Choroid plexus epithelial cell (primary cell): ENCODE measurements at places on chromosomes 11 and 22.
A peak's percentile ranks its signal among the peaks of the same experiment; 100 is the strongest.

GRCh38 chr11:72254299-72254993, 10.5 kb upstream of the PHOX2A start:
- no peak for DNase-seq

DNA sequence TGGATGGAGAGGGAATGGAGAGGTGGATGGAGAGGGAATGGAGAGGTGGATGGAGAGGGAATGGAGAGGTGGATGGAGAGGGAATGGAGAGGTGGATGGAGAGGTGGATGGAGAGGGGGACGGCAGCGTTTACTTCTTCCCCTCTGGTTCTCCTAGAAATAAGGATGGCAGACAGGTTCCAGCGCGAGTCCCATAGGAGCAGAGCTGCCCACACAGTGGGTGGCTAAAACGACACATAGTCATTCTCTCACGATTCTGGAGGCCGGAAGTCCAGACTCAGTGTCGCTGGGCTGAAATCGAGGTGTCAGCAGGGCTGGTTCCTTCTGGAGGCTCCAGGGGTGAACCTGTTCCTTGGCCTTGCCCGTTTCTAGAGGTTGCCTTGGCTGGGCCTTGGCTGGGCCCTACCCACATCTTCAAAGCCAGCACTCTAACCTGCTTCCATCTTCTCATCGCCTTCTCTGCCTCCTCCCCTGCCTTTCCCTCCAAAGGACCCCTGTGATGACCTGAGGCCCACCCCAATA, 12.7 kb upstream of the CTSD start:
- no peak for DNase-seq

DNA sequence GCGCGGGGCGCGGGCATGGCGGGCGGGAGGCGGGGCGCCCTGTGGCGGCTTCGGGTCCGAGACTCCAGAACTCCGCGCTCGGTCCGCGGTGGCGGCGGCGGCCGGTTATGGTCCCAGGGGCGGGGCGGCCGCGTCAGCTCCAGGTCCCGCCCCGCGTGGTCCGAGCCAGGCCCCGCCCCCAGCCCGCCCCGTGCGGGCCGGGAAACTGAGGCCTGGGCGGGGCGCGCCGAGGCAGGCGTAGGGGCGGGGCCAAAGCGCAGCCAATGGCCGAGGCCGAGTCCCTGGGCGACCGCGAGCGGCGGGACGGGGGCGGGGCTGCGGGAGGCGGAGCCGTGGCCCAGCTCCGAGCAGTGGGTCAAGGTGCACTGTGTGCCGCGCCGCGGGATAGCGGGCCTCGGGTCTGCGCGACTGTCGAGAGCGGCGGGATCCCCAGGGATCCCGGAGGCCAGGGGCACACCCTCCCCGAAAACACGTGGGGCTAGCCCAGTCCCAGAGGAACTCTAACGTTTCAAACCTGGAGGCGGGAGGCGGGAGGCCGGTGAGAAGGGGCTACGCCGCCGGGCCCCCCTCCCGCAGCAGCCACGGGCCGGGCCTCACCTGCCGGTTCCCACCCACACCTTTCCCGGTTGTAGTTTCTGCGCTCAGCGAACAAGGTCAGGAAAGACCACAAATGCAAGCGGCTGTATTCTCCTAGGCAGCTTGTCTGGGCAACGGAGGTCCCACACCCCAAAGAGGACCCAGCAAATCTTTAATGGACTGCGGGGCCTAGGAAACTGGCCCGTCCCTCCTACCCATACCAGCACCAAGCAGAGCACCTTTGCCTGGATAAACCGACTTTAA, at the start of gene SLC25A1:
TSS of gene SLC25A1 (minus strand) at position 80 of the 840 bp plus-strand sequence. CDS start at position 17, 63 bp downstream.
- peak; percentile 89 for DNase-seq

DNA sequence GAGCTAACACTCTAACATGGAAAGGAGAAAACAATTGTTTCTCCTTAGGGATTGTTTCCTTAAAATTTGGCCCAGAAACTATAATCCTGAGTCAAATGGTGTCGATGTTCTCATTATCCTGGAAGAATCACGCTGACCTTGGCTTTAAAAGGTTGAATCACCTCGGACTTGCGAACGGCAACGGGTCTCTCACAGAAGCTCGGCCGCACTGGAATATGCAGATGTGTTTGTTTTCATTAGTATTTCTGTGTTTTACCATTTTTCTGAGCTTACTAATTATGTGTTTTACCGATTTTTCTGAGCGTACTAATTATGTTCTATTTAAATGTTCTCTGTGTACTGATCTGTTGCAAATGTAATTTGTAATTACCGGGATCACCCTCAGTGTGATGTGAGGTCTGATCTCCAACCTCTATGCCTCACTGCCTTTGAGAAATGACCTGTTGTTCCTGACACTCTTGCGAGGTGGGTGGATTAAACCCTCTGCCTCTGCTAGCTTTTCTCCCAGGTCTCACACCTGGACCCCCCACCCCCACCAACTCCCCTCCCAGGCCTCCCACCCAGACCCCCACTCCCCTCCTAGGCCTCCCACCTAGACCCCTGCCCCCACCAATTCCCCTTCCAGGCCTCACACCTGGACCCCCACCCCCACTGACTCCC, 38.3 kb upstream of the BRSK2 start:
- no peak for DNase-seq

GRCh38 chr22:28600546-28601143, 79.0 kb downstream of the TTC28 start:
- DNase-seq, result peak; percentile 81
